ENCODE measurements at places on chromosomes 3 and 15.

DNA sequence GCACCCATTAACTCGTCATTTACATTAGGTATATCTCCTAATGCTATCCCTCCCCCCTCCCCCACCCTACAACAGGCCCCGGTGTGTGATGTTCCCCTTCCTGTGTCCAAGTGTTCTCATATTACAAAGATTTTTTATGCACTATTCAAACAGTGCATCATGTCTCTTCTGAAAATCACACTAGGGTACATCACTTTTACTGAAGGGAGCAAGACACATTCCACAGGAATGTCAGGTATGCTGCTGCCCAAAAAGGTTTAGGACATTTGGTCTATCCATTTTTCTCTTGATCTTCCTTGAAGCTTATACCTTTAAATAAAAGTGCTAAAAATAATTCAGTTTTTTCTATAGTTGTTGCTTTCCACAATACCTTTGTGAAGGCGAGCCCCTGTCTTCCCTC lies 9.2 kb upstream of the EPHA3 start:
- no peak for DNase-seq

GRCh38 chr15:60026555-60026954 lies 22.4 kb downstream of the FOXB1 start:
- DNase-seq, result no peak

- DNase-seq, result no peak
Observed at GRCh38 chr15:64699751-64700388, 75.5 kb downstream of the RBPMS2 start.

GRCh38 chr3:160981217-160981938 lies 123.8 kb downstream of the B3GALNT1 start:
- no peak for DNase-seq

- DNase-seq, result no peak
Observed at GRCh38 chr15:67465196-67465952, 55.6 kb upstream of the C15orf61 start.

DNA sequence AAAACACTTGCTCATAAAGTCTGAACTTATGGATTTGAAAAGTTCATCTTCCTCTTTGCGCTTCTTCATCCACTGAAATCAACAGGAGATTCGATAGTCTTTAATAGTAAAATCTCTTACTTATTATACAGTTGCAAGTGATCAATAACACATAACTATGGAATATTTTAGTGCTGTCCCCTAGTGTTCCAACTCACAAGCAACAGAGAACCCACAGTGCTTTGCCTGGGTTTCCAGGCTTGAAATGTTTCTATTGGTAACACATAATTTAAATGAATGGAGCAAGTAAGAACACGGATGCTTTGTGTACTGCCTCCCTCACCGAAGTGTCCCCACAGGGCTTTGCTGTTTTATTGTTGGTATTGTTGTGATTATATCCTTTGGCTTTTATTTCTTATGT lies 93.5 kb downstream of the WDR72 start:
- no peak for DNase-seq

DNA sequence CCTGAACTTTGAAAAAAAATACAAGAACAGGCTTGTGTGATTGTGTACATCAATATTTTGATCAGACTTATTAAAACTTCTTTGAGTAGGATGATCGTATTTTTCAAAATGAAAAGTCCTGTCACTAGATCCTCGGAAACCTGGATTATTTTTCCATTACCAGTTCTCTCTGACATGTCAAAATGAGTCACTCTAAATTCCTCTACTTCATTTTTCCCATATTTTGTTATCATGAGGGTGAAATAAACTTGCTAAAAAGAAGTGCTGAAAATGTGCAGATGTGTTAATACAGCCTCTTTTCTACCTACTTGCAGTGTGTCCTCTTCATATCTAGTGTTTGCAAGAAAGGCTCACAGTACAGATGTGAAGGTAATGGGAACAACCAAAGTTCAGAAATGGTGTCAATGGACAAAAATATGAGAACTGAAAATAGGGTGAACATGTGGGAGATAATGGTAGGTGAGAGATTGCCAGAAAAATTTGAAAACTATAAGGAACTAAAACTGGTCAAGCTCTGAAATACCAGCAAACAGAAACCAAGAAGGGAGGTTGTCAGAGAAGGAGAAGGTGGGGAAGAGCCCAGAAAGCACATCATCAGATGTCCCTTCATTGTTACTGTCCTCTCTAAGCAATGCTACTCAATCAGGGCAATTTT lies 108.2 kb downstream of the EOMES start:
- no peak for DNase-seq

DNA sequence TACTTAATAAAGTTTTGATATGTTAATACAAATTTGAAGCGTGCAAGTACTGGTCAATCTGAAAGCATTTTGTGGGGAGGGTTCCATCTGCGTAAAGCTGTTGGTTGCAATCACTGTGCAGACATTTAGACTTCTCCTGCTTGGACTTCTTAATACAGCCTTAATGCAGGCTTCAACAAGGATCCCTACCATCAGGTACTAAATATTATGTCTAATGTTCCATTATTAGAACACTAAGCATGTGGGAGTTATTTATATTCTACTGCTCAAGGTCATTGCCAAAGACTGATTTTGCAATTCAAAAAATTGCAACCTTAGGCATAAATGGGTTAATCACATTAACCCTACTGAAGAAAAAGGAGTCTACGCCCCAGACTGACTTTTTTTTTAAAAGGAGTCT lies 73.9 kb upstream of the MYO5C start:
- DNase-seq, result no peak

DNA sequence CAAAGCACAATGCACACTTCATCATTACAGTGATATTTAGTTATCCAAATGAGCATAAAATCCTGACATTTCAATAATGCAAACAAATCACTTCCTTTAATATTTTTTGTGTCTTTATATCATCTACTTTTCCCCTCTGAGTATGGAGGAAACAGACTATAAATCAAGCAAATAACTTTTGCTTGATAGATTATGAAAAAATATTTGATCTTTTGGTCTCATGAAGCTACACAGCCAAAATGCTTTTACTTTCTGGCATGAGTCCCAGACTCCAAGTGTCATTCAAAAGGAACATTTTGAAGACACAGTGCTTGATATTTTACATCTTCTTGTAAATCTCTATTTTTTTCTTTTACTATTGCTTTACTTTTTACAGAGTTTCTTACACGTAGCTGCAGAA lies 215.3 kb upstream of the ROBO1 start:
- DNase-seq, result no peak

DNA sequence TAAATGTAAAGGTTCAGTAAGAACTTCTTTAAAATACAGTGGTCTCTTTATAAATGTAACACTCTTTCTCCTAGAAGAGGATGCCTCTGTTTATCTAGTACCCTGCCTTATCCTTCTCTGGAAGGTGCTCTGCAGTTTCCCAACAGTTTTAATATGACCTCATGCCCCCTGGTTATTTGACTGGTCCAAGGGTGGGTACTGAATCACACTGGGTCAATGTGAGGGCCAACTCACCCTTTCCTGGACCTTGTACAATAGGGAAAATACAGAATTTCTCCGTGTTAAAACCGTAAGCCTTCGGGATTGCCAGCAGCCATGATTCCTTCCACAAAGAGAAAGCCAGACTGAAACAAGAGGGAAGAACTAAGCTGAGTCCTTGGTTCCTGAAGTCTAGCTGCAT lies 9.2 kb downstream of the DCBLD2 start:
- no peak for DNase-seq

- DNase-seq, result no peak
Observed at GRCh38 chr3:179410331-179410730, 40.9 kb downstream of the GNB4 start.

- DNase-seq, result no peak
Observed at GRCh38 chr15:88538972-88539371, 7.5 kb downstream of the DET1 start.

DNA sequence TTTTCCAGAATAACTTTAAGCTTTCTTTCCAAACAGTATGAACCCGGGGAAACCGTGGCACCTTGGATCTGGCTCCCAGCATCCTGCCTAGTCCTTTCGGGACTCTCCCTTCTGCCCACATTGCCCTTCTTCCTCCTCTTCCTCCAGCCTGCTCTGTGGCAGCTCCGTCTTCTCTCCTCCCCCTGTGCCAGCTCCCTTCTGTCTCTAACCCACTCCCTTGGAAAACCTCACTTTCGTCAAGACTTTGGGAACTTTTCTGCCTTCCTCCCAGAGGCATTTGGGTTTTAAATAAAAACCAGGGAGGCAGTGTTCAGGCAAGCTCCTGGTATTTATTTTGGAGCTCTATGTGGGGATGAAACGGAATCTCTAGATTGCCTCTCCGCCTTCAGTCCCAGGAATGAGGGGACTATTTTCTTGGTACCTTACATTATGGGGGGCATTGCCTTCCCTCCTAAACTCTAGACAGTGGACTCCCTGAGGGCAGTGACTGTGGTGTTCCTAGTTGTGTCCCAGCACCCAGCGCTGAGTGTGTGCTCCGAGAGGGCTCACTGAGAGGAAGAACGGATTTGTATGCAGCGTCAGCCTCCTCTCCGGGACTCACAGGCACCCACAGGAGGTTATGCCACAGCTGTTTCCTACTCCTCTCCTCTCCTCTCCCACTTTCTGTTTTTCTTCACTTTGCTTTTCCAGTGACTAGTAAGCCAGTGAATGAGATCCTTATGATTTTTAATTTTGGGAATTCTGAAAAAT lies 105.4 kb upstream of the MRPS22 start:
- DNase-seq, result no peak

DNA sequence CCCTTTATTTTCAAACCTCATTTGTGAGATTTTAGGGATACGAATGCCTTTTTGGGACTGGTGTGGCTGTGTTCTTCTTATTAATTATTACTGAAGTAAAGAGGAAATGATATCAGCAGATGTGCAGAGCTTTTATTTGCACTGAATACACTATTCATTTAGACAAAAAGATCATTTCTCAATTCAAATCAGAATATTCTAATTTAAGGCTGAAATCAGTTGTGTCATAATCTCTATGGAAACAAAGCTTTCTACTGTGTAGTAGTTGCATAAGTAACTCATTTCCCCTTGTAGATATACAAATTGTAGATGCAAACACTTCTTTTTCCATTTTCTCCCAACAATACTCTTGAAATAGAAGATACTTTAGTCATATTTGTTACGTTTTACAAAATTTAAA lies 56.0 kb downstream of the PDE8A start:
- DNase-seq, result no peak

DNA sequence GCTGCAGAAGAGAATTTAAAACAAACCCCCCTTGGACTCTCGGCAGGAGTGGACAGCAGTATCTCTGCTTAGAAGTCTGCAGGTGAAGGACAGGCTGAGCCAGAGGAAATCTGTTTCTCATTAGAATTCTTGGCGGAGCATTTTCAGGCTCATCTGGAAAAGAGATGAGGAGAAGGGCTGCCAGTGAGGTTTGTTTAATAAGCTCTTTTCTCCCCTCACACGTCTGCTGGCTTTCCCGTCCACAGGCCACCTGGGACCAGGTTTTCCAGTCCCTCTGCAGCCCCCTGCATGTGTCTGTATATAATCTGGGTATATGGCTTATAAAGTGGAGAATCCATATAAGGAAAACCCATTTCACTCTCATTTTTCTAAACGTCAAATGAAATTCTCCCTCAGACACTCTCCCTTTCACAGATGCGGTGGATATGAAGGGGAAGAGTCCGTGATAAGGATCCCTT lies 155.4 kb upstream of the TPM1 start:
- DNase-seq, result no peak

DNA sequence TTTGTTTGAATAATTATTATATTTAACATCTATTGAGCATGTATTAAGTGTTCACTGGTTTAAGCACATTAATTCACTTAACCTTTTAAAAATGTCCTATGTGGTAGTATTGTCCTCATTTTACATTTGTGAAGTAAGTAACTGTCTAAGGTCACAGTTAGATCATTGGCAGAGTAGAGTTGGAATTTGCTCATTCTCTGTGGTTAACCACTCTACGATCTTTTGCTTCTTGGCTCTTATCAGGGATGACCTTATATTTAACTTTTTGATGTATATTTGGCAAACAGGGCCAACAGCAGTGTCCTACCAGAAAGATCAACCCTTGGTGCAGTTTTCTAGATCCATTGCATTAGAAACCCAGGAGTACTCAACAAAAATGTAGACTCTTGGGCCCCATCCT lies 34.0 kb downstream of the PXK start:
- DNase-seq, result no peak

GRCh38 chr3:183539811-183540210 lies 15.7 kb downstream of the KLHL6 start:
- DNase-seq, result no peak

GRCh38 chr3:72439321-72440183 lies 408.7 kb downstream of the SHQ1 start:
- no peak for DNase-seq

DNA sequence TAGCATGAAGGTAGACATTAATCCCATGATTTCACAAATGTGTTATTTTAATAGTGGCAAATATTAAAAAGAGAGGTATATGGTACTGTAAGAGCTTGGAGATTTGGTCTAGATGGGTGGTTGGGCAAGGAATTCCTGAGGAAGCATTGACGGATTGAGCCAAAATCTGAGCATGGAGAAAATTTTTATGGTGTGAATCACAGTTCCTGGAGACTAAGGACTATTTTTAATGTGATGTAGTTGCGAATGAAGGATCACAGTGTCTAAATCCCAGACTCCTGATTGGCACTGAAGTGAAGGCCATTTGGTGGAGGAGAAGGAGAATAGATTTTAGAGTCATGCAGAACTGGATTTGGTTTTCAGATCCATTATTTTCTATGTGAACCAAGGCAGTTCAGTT lies 188.7 kb upstream of the FEZF2 start:
- no peak for DNase-seq

DNA sequence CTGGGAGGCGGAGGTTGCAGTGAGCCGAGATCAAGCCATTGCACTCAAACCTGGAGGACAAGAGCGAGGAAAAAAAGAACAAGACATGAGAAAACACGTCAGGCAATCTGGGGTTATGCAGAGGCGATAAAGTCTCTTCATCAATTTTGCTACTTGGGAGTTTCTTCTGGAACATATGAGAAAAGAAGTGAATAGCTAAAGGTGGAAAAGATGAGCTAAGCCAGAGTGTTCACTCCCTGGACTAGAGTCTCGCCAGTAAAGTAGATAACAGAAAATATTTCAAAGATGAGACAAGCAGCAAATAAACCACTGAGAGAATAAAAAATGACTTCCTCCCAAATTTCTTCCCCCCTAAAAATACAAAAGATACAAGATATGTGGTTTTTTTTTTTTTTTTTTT lies 188.4 kb upstream of the HES1 start:
- no peak for DNase-seq

- no peak for DNase-seq
Observed at GRCh38 chr3:151866711-151867410, 6.6 kb upstream of the SUCNR1 start.

- no peak for DNase-seq
Observed at GRCh38 chr3:96294143-96294542, 520.3 kb upstream of the EPHA6 start.

GRCh38 chr15:51649659-51650521 lies 27.3 kb upstream of the DMXL2 start:
- no peak for DNase-seq

DNA sequence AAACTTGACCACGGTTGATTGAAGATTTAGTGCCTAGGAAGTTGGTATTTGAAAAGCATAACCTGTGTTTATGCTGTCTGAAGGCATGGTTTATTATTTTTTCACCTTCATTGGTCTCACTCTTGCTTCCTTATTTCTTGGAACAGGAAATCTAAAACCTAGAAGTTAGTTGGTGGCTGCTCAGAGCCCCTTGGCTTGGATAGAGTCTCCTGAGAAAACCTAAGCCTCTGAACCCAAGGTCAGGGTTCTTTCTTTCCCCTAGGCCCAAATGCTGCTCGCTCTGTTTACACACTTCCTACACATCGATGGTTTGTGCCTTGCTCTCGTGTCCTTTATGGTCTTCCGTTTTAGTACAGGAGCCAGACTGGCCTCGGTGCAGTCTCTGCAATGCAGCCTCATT lies 82.2 kb downstream of the TRAK1 start:
- DNase-seq, result no peak
